ENCODE measurements at places on chromosomes 2 and 18.
A peak's percentile ranks its signal among the peaks of the same experiment; 100 is the strongest.

GRCh38 chr2:234415706-234416105 is 81.2 kb downstream of the ARL4C start:
- no peak for DNase-seq

- DNase-seq: no peak
Measured at GRCh38 chr2:31271851-31272267, 37.9 kb downstream of the EHD3 start.

GRCh38 chr18:32930695-32931301 is 158.0 kb upstream of the KLHL14 start:
- no peak for DNase-seq

DNA sequence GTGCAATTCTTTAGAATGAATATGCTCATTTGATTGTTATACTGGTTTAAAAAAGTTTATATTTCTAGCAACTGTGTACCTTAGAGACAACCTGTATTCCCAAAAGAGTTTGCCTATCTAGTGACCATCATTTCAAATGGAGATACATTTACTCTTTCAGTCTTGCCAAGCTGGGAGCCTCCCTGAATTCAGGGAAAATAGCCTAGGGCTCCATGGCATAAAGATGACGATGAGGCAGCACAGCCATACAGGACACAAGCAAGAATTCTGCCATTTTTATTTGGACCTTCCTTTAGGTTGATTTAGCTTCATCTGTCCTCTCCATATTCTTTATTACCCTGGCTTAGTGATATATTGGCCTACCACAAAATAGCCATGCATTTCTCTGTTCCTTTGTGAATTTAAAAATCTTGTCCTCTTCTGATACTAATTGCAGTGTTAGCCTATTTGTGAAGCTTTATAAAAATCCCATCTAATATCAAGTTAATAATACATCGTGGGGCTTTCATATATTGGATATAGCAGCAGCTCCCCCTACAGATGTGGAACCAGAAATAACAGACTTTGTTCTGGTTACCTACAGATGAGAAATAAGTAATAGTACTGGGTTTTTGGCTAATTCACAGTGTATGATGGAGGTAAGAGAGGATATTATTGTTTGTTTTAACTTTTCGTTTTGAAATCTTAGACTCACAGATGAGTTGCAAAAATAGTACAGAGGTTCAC is 1661.9 kb upstream of the PIK3C3 start:
- no peak for DNase-seq

- no peak for DNase-seq
Measured at GRCh38 chr2:241584436-241584835, 25.9 kb downstream of the BOK start.

- DNase-seq: no peak
Measured at GRCh38 chr2:236672606-236673005, 103.0 kb downstream of the ACKR3 start.

DNA sequence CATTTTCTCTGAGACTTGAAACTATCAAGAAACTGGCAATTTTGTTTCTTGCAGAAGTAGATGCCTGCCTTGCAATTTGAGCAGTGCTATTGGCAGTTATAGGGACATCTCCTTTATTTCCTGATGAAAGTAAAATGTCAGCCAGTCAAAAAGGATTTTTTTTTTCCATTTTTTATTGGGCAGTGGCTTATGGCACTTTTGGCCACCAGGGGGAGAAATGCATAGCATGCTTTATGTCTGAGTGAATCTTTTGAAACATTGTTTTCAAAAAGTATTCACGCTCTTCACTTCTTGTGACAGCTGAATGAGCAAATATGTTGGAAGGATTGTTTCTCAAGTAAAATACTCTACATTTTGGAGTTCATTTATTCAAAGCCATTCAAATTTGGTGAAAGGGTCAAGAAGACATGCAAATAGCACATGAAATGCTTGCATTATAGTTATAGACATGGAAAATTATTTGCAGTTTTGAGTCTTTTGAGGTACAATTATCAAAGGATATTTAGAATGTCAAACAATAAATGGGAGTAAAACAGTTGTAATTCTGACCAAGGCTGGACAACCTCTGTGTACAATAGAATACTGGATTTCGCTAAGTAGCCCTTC is 491.0 kb downstream of the CDH2 start:
- peak; percentile 18 for DNase-seq

GRCh38 chr18:54672846-54673475 is 81.9 kb downstream of the DYNAP start:
- no peak for DNase-seq

- no peak for DNase-seq
Measured at GRCh38 chr2:56519806-56520205, 336.0 kb downstream of the CCDC85A start.

DNA sequence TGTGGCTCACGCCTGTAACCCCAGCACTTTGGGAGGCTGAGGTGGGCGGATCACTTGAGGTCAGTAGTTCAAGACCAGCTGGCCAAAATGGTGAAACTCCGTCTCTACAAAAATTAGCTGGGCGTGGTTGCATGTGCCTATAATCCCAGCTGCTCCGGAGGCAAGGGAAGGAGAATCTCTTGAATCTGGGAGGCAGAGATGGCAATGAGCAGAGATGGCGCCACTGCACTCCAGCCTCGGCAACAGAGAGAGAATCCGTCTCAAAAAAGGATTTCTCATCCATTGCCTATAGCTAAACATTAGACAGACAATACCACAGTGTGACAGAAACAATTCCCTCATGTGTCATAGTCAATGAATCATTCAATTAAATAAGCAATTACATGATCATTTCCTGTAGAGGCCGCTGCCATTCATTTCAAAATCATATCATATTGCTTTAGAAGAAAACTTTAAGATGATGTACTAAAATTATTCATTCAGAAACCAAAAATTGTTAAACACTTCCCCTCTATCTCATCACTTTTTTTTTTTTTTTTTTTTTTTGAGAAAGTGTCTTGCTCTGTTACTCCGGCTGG is 69.5 kb upstream of the TGIF1 start:
- peak; percentile 7 for DNase-seq

DNA sequence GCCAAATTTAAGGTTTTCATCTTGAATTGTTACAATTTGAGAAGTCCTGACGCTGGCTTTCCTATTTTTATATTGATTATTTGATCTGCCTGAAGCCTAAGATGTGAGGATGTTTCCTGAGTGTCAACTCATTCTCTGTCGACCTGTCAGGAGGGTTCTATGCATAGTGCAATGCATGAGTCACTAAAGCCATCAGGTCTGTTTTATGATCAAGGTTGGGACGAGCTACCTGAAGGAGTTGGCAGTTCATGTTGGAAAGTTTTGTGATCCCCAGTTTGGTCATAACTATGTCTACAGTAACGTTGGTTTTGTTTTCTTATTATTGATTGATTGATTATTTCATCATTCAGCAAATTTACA is 71.2 kb downstream of the NABP1 start:
- no peak for DNase-seq

- no peak for DNase-seq
Measured at GRCh38 chr18:22847867-22848451, 85.2 kb upstream of the RBBP8 start.

GRCh38 chr2:111121028-111121827 is 514 bp downstream of the BCL2L11 start:
- DNase-seq: peak; percentile 61

GRCh38 chr2:183740241-183740640 is 616.0 kb downstream of the NUP35 start:
- no peak for DNase-seq

DNA sequence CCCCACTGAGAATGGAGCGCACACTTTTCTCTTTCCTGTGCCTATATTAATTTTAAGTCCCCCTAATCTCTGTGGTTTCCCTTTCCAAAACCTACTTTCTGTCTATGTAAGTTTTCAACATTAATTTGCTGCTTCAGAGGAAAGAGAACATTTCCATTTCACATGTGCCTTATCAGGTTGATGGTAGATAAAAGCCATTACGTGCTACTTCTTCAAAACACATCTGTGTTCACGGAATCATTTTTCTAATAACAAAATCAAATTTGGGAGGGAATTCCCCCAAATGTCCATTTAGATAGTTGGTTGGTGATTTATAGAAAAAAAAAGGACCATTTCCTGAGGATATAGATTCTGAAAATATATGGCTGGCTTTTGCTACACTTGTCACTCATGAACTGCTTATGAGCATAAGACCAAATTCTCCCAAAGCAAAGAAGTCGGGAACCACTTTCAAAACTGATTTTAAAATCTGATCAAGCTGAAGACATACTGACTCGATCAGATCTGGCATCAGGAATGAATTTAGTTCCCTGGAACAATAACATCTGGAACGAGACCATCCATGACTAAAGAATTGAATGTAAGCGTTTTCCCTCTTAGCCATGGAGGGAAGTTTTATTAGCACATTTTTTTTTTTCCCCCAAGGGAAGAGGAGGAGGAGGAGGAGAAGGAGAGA is 8.2 kb downstream of the PTGR3 start:
- no peak for DNase-seq

GRCh38 chr2:39875914-39876267 is 96.8 kb upstream of the THUMPD2 start:
- no peak for DNase-seq

GRCh38 chr2:150450765-150451164 is 36.7 kb downstream of the RND3 start:
- no peak for DNase-seq

DNA sequence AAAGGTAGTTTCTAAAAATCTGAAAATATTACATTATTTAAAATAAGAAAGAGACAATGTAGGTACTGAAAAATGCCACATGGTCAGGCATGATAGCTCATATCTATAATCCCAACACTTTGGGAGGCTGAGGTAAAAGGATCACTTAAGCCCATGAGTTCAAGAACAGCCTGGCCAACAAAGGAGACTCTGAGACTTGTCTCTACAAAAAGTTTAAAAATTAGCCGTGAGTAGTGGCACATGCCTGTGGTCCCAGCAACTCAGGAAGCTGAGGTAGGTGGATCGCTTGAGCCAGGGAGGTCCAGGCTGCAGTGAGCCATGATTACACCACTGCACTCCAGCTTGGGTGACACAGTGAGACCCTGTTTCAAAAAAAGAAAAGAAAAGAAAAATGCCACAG is 21.8 kb downstream of the ATAD2B start:
- no peak for DNase-seq

DNA sequence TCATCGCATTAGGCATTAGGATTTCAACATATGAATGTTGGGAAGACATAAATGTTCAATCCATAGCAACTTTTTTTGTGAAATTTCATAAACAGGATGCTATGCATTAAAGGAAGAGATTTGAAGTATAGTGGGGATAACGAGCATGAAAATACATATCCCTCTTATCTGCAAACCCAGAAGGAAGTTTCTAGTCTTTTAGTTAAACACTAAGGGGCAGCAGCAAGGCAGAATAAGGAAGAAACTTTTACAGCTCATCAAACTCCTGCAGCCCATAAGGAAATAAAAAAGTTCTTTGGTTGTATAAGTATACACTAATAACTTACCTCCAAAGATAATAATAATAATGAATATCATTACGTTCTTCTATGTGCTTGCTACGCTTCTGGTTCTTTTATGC is 81.5 kb downstream of the CD226 start:
- no peak for DNase-seq

DNA sequence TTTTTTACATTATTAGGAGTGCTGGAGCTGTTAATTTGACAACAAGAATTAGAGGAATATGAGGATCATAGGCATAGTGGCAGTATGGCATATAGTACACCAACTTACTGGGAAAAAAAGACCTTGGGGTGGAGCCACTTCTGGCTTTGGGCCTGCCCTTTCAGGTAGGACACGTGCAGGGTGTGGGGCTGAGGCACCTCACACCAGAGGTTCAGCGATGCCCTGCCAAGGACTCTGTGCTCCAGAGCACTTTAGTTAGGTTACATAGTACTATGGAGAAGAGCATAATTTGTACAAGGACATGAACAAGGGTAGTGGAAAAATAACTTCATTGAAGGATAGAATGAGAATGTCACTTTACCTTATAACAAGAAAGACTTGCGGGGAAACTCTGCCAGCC is 77.1 kb upstream of the CD302 start:
- DNase-seq: peak; percentile 46

GRCh38 chr2:120208381-120209353 is 14.5 kb downstream of the TMEM185B start:
- no peak for DNase-seq

DNA sequence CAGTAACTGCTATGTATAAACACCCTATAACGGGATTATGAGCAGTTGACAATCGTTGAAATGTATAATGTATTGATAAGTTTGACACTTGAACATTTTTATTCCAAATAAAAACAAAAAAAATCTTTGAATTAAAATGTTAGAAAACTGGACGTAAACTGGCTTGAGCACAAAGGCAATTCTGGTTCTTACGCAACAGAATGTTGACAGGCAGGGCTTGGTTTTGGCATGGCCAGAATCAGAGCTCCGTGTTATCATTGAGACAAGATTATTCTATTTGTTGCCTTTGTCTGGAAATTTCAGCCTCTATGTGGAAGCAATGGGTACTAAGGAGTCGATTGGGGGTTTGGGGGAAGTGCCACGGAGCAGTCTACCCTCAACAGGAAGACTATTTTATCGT is 1028.6 kb upstream of the ZEB2 start:
- DNase-seq: no peak

- no peak for DNase-seq
Measured at GRCh38 chr18:46134920-46135675, 30.9 kb downstream of the HAUS1 start.

DNA sequence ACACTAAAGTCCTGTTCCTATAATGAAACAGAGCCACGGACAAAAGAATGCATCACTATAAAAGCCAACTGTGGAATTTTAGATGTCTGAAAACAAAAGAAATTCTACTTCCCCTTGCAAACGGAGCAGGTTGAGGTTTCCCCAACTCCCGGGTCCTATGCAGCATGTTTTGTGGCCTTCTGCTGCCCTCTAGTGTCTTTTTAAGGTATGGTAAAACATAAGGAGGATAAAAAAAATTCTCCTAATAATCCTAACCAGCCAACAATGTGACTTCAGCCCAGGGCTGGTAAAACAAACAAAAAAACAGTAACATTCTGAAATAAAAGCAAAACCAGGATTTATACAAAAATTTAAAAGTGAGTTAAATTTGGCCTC is 539.5 kb downstream of the NRXN1 start:
- DNase-seq: peak; percentile 36

GRCh38 chr2:33530690-33531548 is 54.5 kb downstream of the RASGRP3 start:
- no peak for DNase-seq

- no peak for DNase-seq
Measured at GRCh38 chr2:205013586-205013985, 468.3 kb downstream of the PARD3B start.

- DNase-seq: no peak
Measured at GRCh38 chr2:197028230-197028629, 101.7 kb upstream of the PGAP1 start.

GRCh38 chr2:232632904-232633412 is 446 bp upstream of the EFHD1 start:
- no peak for DNase-seq

GRCh38 chr2:216133397-216133796 is 24.2 kb downstream of the XRCC5 start:
- DNase-seq: no peak

DNA sequence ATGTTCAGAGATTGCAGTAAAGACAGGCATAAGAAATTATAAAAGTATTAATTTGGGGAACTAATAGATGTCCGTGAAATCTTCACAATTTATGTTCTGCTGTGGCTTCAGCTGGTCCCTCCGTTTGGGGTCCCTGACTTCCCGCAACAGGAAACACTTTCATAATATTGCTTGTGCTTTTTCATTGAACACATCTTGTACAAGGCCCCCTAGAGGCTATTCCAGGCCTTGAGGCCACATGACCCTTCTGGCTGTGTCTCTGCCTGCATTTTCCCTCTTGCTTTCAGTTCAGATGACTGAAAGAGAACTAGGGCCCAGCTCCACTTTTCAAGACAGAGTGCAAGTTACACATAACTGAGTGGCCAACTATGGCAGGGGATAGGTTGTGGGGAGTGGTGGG is 164.1 kb downstream of the TMEM247 start:
- DNase-seq: peak; percentile 28

- DNase-seq: peak; percentile 97
Measured at GRCh38 chr2:25362049-25362433, 20.3 kb upstream of the DNMT3A start.
